Ascending aorta (tissue), 2 donors: ENCODE measurements at places on chromosomes 1 and 21.
A peak's percentile ranks its signal among the peaks of the same experiment; 100 is the strongest.

- DNase-seq = no peak
Observed at GRCh38 chr1:109885589-109885988, 25.1 kb upstream of the CSF1 start.

DNA sequence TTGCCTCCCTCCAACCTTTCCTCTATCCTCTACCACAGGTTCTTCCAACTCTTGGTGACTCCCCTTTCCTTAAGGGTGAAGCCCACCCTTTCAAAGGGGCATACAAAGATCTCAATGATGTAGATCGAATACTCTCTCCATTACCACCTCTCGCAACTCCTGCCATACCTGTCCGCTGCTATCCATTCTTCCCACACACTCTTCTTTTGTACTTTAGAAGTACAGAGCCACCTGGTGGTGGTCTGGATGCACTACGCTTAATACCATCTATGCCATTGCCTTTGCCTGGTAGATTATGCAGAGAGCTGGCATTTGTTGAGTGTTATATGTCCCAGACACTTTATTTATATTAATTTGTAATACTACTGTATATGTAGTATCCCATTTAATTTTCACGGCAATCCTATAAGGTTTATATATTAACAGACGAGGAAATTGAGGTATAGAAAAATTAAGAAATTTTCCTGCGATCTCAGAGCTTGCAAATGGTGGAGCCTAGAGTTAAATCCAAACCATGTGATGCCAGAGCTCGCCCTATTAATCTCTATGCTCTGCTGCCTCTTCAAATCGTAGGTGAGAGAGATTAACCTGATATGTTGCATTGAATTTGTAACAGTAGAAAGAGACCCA lies 22.9 kb downstream of the TSHB start:
- no peak for DNase-seq

GRCh38 chr1:215282557-215282956 lies 200.0 kb downstream of the KCNK2 start:
- no peak for DNase-seq

DNA sequence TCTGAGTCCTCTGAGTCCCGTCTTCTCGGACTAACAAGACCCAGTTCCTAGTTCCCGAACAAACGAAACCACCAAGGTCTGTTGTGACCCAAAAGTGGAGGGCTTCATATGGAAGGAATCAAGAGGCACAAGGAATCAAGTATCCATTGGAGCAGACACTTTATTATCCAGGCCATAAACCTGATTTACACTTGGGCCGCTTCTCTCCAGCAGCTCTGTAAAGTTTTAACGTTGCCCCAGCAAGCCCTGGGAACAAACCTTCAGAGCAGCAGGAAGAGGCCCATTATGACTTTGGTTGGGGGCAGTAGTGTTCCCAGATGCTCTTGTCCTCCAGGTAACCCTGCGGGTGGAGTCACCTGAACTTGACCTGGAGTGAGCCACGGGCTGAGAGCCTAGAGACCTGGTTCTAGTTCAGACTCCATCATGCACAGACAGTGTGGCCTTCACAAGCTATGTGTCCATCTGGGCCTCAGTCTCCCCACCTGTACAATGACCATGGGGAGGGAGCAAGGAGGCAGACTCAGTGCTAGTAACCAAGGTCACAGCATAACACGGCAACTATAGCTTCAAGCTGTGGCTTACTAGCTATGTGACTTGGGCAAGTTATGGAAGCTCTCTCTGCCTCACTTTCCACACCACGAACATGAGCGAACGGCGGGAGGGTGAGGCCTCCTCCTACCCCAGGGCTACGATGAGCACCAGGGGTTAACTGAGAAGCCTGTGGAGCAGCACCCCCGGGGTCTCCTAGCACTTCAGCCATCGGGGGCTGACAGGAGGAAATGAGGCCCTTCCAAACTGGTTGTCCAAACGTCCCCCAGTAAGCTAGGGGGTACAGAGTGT lies 95.7 kb downstream of the GLIS1 start:
- DNase-seq = peak; percentile 33

DNA sequence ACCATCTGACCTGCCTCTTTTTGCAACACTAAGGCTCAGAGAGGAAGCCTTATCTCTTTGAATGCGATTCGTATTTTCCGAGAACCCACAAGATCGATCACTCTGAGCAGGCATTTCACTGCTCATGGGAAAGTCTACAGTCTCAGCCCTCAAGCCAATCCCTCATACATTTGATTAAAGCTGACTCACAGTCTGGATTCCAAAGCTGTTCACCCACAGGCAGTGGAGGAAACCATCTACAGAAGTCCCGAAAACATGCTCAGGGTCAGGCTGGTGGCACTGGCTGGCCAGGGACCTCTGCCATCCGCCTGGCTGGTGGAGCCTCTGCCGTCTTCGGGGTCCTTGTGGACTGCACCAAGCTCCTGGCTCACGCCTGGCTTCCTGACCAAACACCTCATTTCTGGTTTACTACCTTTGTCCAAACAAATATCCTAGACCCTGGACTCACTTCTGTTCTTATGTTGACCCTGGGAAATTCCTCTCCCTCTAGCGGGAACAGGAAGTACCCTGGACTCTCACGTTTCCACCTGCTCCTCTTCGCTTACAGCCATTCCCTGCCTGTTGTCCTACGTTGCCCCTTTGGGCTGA lies 650.0 kb downstream of the SMYD3 start:
- no peak for DNase-seq

DNA sequence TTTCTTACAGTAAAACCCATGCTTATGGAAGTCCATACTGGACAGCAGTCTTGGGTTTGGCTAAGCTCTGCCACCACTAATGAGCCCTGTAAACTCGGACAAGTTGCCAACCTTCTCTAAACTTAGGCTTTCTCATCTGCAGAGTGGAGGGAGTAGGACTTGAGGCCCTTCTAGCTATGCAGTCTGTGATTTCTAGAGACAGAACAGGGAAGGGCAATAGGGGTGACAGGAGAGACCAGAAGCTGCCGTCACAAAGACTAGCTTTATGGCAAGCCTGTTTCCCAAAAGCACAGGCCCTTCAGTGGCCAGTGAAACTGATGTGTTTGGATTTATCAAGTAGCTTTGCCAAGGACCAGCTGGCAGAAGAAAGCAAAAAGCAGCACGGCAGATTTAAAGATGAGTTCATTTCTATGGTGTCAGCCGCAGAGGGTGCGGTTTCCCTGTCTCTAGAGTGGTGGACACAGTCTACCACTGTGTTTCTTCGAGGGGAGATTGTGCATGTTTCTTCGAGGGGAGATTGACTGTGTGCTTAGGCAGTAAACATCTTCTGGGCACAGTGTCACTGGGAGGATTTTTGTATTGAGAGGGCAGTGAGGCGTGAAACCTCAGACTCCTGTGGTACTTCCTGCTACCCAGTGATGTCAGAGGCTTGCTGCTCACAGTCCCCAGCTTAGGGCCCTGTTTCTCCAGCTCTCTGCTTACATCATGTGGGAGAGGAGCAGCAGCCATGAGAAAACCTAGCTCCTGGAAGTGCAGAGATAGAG lies 119.0 kb downstream of the ROR1 start:
- DNase-seq = no peak

GRCh38 chr1:202565890-202566602 lies 144.2 kb downstream of the SYT2 start:
- DNase-seq = no peak

GRCh38 chr21:40827509-40827908 lies 19.4 kb downstream of the DSCAM start:
- DNase-seq = no peak

GRCh38 chr1:29746076-29746665 lies 509.8 kb downstream of the PTPRU start:
- DNase-seq = no peak

DNA sequence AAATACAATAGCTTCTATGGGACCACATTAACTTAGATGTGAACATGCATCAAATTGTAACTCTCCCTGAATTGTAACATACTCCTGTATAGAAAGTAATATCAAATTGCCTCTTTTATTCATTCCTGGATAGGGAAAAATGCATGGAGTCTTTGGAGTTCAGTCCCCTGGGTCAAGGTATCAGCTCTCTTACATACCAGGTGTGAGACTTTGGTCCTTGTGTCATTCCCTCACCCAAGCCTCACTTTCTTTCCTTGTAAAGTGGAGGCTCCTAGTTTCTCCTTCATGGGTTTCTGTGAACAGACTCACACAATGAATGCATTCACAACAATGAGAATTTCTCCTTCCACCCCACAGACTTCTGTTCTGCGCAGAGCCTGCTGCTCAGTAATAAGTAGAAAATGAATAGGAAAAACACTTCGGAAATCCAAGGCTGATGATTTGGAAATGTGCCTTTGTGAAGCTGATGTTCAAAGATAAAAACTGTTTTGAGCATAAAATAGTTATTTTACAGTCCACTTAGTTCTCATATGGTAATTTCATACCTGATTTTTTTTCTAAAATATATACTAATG lies 185.3 kb downstream of the AK5 start:
- no peak for DNase-seq

DNA sequence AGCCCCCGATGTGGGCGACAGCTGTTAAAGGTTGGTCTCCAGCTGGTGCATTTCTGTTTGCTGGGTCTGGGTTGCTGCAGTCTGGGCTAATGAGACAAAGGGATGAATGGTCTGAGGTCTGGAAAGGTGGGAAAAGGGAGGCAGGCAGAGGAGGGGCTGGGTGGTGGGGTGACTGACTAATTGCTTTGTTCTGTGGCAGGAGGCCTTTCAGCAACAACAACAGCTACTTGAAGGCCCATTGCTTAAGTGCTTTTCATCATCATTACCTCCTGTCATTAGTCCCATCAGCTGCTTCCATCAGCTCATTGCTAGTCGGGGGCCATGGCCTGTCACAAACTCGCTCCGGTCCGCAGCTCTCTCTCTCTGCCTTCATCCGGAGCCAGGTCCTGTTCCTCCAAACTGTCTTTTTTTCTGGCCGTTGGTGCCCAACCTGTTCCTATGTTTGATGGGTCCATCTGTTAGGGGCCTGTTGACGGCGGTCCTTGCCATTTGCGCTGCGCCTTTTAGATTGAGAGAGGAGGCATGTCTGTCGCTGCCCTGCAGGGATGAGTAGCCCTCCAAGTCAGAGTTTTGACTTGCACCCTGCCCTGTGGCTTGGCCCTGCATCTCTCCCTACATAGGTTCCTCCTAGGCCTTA lies 105.6 kb upstream of the PLXNA2 start:
- DNase-seq = no peak

GRCh38 chr1:221723848-221724236 lies 18.0 kb downstream of the DUSP10 start:
- no peak for DNase-seq

DNA sequence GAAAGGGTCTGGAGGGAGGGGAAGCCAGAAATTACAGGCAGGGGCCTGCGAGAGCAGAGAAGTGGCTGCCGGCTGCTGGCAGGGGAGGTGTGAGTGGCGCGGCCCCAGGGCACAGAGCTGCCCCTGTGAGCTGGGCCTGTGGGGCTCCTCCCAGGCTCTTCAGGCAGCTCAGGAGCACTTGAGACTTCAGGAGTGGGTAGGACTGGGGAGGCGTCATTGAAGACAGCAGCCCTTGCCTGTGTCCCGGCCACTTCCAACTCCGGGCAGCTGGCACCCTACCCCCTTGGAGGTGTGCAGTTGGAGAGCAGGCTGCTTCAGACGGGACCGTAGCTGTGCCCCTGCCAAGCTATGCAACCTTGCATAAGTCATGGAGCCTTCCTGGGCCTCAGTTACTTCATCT lies 87.5 kb upstream of the ACTL8 start:
- DNase-seq = no peak

GRCh38 chr1:41919131-41919530 lies 409 bp upstream of the HIVEP3 start:
- no peak for DNase-seq

- DNase-seq = no peak
Observed at GRCh38 chr1:160827418-160827817, 31.4 kb downstream of the LY9 start.

GRCh38 chr21:44366586-44367211 lies 13.3 kb downstream of the TRPM2 start:
- peak; percentile 38 for DNase-seq

DNA sequence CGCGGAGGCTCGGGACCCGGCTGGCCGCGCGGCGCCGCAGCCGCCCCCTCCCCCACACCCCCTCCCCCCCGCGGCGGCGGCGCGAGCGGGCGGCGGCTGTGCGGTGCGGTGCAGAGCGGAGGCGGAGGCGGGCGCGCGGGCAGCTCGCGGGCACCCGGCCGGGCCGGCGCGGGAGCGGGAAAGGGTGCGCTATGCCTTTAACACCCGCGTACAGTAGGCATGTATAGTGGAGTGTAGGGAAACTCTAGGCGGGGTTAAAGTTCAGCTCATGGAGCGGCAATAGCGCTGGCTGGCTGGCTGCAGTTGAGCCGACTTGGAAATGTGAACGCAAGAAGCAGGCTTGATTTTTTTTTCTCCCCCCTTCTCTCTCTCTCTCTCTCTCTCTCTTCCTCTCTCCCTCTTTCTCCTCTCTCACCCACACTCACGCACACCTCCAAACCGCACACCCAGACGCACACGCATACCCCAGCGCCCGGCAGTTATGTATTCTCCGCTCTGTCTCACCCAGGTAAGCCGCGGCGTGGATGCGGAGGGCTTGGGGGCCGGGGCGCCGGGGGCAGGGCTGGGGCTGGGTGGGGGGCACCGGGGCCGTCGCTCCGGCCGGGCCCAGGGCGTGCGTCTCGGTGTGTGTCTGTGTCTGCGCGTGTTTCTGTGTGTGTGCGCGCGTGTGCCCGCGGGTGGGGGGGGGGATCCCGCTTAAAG lies at the start of gene NFIA:
Gene NFIA (plus strand): TSS at position 251 of the 702 bp plus-strand sequence.
- DNase-seq = no peak

GRCh38 chr1:47621977-47622376 lies 184.1 kb downstream of the FOXD2 start:
- DNase-seq = peak; percentile 60

GRCh38 chr21:42769183-42769819 lies 110.0 kb downstream of the WDR4 start:
- DNase-seq = no peak

DNA sequence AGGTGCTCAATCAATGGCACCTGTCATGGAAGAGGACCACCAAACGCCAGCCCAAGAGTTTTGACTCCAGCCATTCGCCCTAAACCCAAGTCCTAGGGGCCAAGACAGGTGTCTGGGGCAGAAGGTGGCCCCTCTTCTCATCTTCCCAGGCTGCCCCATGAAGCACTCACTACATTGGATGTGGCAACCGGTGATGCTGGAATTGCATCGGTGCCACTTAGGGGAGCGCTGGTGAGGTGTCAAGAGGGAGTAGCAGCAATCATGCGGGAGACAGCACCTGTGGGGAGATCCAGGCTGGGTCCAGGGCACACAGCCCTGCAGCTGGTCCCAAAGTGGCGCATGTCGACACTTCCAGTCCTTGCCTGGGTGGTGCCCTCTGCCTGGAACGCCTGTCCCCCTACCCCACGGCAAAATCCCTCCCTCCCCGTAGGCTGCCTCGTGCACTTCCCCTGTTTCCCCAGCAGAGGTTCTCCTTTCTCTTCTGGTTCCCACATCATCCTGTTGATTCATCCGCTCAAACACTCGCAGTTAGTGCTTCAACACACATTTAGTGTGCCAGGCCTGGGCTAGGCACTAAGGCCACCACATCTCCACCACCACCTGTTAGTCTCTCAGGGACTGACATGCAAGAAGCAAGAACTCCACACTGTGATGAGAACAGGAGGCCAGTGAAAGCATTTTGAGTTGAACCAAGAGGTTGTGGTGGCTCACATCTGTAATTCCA lies 18.5 kb downstream of the PLA2G2D start:
- DNase-seq = no peak

DNA sequence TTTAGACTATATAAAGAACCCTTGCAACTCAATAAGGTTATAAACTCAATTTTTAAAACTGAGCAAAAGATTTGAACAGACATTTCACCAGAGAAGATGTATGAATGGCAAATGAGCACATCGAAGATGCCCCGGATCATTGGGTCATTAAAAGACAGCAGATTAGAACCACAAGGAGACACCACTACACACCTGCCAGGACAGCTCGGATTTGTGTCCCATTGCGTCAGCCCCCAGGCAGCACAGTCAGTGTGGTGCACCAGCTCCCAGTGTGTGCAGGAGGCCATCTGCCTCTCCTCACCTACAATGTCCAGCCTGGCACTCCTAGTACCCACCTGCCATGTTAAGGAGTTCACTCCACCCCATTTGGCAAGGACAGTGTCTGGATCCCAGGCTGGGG lies 61.1 kb upstream of the LRP8 start:
- DNase-seq = no peak
